ENCODE measurements at places on chromosomes 1 and 21.

DNA sequence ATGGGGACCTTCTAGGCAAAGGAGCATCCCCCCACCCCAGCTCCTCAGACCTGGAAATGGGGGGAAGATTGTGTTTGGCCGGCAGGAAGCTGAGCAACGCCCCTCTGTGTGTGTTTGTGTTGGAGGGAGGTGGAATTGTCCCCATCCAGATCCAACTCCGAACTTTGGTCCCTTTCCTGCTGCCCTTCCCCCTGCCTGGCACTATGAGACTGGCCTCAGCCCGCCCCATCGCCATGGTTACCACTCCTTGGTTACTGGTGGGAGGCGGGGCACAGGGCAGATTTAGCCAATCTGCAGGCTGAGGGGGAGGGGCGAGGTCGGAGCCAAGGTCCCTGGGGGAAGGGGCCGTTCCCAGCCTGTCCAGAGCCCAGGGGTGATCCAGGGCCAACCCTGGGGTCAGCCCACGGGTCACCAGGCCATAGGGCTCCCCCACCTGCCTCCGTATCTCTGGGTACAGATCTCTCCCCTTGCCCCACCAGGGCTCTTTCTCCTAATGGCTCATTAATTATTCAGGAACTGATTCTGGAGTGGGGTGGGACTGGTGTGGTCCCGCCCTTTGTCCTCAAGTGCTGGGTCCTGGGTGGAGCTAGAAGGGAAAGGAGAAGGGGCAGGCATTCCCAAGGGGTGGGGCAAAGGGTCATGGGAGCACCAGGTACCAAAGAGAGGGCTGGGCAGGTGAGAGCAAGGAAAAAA, 15.2 kb downstream of the PTPRF start:
- DNase-seq: no peak

- DNase-seq: no peak
These were observed 28.9 kb downstream of the RUNX3 start for GRCh38 chr1:24900985-24901781.

GRCh38 chr1:76426606-76427005, 352.1 kb downstream of the ST6GALNAC3 start:
- no peak for DNase-seq

- DNase-seq: no peak
These were observed 131.8 kb upstream of the NGF start for GRCh38 chr1:115469703-115470476.

DNA sequence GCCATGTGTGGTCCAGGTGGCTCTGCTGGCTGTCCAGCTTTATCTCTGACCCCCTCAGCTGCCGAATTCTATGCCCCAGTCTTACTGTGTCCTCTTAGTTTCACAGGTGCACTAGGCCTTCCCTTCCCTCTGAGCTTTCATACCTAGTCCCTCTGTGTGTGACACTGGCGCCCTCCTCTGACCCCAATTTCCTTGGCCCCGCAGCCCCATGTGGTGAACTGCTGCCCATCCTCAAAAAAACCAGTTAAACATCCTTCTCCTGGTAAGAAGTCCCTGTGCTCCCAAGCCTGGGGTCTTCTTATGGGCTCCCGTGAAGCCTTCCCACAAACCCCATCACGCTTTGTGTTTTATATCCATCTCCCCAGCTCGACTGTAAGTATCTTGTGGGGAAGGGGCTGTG, 93.9 kb upstream of the TSPAN2 start:
- no peak for DNase-seq

DNA sequence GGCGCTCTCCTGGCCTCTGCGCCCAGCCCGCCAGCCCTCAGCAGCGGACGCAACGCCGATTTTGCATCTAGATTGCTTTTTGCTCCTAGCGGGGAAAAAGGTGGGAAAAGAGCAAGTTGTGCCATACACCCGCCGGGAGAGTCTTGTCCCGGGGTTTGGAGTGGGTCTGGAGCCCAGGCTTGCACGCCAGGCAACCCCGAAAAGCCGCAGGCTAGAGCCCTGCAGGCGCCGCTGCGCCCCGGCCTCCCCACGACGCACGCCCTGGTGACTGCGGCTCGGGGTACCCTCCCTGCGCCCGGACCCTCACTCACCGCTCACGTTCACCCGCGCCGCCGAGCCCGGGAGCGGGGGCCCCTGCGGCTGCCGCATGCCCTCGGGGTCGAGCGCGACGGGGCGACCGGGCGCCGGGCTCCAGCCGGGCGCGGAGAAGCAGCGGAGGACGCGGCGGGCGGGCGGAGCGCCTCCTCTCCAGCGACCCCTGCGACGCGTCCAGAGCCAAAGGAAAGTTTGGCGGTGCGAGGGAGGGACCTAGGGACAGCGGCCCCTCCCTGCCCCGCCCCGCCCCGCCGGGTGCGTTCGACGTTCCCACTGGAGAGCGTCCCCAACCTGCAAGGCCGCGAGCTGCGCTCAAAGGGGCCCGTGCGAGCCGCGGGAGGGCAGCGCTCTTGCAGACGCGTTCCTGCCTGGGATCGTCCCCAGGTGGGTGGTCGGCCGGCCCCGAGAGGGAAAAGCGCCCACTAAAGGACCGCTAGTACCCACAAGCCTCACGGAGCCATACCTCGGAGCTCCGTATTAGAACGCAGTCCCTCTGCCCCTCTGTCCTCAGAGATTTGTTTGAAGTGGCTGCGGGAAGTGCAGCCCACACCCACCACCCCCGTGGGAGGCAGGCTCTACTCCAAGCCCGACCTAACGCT, at the start of gene LPAR3:
Gene LPAR3, minus strand, starts transcription at position 502 of the 914 bp plus-strand sequence. CDS start 27,086 bp downstream, outside the sequence.
- DNase-seq: no peak

DNA sequence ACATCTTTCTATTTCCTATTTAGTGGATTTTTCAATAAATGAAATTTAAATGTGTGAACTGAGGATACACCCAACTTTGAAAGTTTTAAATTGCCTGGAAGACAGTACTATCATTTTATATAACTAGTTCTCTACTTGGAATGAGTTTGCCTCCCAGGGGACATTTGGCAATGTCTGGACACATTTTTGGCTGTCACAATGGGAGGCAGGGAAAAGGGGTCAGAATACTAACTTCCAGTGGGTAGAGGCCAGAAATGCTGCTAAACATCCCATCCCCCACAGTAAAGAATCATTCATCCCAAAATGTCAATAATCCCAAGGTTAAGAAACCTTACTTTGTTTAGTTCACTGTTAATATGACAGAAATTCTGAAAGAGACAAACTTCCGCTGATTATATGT, 13.2 kb upstream of the NRAS start:
- DNase-seq: no peak
